ENCODE measurements at places on chromosomes 4 and X.
A peak's percentile ranks its signal among the peaks of the same experiment; 100 is the strongest.

DNA sequence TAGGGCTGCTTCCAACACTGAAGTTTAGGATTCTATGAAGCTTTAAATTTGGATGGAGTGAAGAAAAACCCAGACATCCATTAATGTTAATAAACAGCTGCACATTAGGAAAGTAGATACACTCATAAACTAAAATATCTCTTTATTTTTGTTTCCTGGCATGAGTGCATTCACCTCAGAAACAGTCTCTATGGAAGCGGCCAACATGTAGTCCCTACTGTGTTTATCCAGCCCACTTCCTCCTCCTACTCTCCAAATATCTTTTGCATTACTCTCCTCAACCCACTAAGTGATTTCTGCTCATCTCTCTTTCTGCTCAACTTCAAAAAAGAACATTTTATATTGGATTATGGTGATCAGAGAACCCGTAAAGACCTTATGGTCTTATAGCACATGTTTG, 180.3 kb upstream of the MXRA5 start:
- no peak for DNase-seq

DNA sequence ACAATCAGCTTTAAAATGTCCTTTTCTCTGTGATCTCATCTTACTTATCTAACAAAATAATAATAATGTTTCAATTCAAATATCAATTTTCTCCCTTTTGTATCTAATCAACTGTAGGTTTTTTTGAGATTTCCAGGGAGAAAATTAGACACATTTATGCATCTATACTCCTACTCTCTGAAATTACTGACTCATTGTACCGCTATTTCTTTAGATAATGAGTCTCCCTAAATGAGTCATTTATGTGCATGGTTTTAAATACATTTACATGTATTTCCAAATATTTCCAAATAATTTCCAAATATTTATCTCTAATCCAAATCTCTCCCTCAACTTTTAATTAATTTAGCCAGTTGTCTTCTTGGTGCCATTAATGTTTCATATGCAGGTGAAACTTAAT, 621.0 kb downstream of the TECRL start:
- no peak for DNase-seq

DNA sequence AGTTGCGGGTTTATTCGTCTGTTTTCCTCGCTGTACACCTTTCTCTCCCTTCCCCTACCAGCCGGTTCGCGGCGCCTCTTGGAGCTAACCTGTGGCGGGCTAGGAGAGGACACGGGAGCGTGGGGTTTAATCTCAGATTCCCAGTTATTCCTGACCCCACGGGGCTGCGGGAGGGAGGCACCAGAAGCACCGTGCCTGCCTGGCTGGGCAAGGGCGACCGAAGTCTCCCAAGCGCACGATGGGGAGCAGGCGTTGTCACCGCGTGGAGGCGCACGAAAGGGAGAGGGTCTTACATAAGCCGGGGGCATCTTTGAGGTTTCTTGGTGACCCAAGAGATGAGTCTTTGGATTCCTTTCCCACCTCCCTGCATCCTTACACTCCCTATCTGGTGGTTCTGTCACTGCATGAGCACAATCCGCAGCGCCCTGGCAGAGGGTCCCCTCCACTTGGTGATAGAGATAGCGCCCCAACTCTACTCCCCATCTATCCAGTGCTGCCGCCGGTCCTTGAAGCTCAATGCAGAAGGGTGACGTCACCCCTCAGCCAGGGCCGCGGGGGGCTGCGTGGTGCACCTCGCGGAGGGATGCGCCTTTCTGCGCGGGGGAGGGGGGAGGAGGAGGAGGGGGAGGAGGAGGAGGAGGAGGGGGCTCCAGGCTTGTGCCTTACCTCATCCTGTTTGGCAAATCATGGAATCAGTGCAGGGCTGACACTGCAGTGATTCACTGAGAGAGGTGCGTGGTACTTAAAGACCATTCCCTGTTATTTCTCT, 793 bp downstream of the TSPAN7 start:
- DNase-seq = no peak

- DNase-seq = peak; percentile 5
These were observed 3.5 kb downstream of the ZAR1 start for GRCh38 chr4:48493452-48494100.
